ENCODE measurements at places on chromosomes 13 and 19. TPM values are rescaled to one million over a fixed set of nuclear protein-coding genes. Genes with fewer than 3 reads are reported as not detected.
A peak's percentile ranks its signal among the peaks of the same experiment; 100 is the strongest.

- no peak for DNase-seq
These were observed 3.7 kb downstream of the ZNF772 start for GRCh38 chr19:57473646-57474045.

GRCh38 chr13:44648392-44649103 lies 72.4 kb upstream of the TSC22D1 start:
- DNase-seq: no peak

GRCh38 chr19:51903192-51903591 lies 1.6 kb downstream of the ZNF649 start:
- DNase-seq: no peak

- DNase-seq: no peak
These were observed 500.3 kb downstream of the KLF12 start for GRCh38 chr13:73633817-73634460.

- DNase-seq: no peak
These were observed 40.4 kb downstream of the ATP11A start for GRCh38 chr13:112730157-112730671.

DNA sequence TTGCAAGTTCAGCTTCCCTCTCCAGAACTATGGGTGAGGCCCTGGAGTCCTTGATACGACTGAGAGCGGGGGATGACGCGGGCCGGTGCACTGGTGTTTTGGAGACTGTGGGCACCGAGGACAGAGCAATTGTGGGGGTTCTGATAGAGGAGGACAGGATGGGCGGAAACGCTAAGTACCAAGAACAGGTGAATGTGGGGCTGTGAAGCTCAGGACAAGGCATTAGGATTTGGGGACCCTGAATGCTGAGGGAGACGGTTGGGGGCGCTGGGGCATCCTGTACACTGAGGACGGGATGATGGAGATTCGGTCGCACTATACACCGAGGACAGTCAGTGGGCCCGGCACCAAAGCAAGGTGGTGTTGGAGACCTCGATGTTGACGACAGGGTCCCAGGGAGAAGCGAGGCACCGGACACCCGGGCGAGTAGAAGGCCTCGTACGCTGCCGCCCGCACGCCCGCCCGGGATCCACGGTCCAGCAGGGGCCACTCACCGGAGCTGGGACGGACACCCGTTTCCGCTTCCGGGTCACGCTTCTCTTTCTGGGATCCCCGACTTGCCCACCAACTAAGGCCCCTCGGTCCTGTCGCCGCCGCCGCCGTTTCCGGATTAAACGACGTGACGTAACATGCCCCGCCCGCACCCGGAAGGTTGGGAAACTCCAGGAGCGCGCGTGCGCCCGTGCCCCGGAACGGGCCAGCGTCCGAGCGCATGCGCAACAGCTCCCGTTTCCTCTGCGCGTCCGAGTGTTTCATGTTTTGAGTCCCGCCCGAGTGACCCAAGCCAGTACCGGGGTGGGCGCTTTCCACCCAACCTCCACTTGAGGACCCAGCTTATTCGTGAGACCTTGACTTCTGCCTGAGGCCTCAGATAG lies at the start of gene CHMP2A:
Gene CHMP2A, minus strand, starts transcription at position 612 of the 875 bp plus-strand sequence. CDS start 893 bp downstream, outside the sequence.
- peak; percentile 97 for DNase-seq

Gene RASA3
- 23.7 TPM for total RNA-seq

Gene MAST3
- total RNA-seq: 11.1 TPM

Gene CCDC169
- total RNA-seq: not detected

Gene SIGLEC12
- 0.51 TPM for total RNA-seq

Gene KASH5
- 0.24 TPM for total RNA-seq

Gene ZNF615
- total RNA-seq: 4.5 TPM

Gene CNN1
- not detected for total RNA-seq
